Common myeloid progenitor, CD34-positive (primary cell): ENCODE measurements at places on chromosomes 3 and 15.

DNA sequence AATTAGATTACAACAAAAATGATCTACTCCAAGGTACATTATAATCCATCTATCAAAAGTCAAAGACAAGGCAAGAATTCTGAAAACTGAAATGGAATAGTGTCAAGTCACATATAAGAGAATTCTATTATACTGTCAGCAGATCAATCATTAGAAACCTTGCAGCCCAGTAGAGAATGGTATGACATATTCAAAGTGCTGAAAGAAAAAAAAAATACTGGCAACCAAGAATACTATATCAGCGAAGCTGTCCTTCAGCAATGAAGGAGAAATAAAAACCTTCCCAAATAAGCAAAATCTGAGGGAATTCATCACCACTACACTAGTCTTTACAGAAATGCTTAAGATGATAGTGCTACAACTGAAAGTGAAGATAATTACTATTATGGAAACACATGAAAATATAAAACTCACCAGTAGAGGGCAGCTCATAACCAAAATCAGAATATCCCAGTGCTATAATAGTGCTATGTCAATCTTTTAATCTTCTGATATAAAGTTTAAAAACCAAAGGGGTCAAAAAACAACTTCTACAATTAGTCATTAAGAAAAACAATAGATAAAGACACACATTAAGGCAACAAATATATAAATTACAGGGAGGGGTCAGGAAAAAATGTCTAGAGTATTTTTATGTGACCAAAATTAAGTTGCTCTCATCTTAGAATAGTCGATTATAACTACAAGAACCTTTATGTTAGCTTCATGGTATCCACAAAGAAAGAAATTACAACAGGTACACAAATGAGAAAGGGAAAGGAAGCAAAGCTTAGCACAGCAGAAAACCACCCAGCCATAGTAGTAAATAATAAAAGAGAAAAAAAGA, 190.7 kb upstream of the CNTN6 start:
- DNase-seq: peak; percentile 17

GRCh38 chr15:87715252-87715651, 541.3 kb downstream of the NTRK3 start:
- no peak for DNase-seq

- DNase-seq: no peak
Observed at GRCh38 chr15:80699981-80700380, 4.9 kb downstream of the ABHD17C start.

- DNase-seq: no peak
Observed at GRCh38 chr3:105085506-105085905, 281.2 kb upstream of the ALCAM start.

DNA sequence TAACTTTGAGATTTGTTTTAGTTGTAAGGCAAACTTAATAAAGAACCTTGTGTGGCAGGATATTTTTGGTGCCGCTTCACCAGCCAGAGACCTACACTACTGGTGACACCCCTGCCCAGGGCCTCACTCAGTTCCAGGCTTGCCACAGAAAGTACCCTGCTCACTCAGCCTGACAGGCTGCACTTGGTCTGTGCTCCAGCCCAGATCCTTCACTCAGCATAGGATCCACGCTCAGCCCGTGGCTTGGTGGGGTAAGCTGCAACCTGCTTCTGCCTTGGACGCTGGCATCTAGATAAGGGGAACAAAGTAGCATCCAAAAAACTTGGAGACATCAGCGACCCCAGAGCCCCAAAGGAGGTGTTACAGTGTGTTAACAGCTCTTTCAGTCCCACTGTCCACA, 825.5 kb downstream of the EPHA3 start:
- DNase-seq: no peak

DNA sequence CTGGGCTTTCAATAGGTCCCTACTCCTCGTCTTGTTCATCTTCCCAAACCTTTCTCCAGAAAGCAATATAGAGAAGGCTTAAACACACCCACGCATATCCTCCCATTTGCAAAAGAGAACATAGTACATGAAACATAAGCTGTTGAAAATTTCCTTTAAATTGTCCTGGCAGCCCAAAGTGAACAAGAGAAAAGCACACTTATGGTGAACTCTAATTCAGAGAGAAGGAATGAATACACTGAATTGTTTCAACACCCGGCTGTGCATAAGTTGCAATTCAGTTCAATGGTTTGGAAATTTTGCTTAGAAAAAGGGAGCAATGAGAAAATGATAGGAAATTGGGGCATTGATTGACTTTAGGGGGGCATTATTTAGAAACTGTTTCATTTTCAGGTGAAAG, 202.6 kb downstream of the TIGIT start:
- no peak for DNase-seq

DNA sequence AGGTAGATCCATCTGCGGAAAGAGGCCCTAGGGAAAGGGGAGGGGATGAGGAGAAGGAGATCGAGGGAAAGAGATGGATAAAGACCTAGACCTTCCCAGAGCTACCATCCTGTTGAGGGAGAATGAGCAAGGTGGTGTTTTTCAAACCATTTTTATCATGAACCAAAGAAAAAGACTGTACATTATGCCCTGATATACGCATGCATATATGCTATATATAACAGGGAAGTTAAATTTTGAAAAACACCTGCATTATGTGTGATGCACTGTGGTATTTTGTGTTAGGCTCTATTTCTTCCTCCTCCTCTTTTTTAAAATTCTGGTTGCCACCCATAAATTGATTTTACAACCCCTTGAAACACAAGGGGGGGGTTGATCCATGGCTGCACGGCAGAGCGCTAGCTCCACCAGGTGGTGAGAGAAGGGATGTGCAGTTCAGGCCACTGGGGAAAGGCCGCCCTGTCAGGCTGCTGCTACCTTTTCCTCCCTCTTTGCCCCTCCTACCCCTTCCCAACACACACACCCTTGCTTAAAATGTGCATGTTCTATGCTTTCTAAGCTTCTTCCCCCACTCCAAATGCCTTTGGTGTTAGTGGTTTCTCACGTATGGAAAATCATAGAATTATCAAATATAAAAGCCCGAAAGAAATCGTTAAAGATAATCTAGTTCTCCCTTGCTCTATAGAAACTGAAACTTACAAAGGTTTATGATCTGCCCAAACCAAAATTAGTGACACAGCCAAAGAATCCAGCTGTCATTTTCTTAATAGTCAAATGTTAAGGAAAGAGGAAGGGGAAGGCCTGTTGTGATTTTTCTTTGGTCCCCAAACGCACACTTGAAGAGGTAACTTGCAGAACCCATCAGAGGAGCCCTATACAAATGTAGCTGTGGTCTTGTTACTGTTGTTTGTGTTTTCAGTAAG, 262.0 kb upstream of the UMPS start:
- peak; percentile 40 for DNase-seq

DNA sequence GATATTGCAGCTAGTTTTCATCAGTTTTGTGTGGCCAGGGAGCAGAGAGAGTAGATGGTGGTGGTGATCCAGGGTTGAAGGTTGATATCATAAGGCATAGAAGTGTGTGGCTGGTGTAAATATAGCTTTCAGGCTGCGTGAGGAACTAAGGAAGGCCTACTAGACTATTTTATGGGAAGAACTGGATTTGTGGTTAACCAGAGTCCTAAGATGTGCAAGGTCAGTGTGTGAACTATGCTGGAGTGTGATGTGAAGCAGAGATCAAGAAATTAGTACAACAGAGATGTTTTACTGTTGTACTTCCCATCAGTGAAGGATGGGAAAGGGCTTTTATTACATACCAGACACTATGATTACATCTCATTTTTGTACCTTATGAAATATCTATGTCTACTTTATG, 41.5 kb downstream of the MAPK6 start:
- no peak for DNase-seq

GRCh38 chr3:53357458-53357857, 10.1 kb upstream of the DCP1A start:
- no peak for DNase-seq

GRCh38 chr3:130759692-130760338, 13.2 kb upstream of the PIK3R4 start:
- peak; percentile 86 for DNase-seq

GRCh38 chr3:18223571-18223970, 201.6 kb downstream of the SATB1 start:
- DNase-seq: peak; percentile 48

DNA sequence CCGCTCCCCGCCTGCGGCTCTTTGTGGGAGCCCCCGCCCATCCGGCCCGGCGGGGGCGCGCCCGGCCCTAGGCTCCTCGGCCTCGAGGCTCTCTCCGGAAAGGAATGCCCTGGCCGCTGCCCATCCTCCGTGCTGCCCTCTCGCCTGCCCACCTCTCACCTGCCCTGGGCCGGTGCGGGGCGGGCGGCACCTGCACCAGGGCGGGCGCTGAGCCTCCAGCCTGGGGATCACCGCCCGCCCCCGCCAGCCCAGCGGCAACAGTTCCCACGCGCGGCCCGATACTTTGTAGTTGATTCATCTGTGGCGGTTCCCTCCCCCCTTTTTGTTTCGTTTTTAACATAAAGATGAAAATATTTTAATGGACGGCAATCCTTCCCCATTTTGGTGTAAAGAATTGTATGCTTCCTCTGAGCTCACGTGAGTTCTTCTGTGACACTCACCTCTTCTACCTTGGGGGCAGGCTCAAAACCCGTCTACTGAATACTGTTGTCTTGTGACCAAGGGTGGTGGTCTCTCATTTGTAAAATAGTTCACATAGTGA, 1.9 kb downstream of the KLF13 start:
- peak; percentile 61 for DNase-seq

DNA sequence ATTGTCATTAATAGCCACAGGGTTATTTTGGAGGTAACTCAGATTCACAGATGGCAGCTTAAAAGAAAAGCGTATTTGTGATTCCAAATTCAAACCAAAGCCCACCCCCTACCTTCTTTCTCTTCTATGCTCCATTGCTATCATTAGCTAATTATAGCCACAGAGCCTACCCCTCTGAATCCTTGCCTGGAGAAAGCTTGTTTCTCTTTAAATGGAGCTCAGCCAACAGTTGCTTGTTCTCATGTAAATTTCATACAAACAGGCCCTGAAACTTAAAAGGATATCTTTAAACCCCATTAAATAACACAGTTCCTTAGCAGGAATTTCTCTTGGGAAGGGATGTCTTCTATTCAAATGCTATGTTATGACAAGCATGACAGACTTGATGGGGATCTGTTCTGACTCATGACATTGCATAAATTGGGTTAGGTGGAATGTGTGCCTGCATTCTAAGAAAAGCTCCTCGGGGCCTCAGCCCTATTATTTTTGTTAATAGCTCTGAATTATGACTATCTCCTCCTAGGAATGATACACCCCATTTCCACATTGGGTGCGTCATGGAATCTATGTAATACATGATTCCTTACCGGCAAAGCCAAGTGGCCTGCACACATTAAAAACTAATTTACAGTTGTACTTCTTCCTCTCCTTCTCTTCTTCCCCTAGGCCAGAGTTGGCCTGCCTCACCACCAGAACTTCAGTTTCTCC, 265.8 kb downstream of the TAFA4 start:
- DNase-seq: no peak

DNA sequence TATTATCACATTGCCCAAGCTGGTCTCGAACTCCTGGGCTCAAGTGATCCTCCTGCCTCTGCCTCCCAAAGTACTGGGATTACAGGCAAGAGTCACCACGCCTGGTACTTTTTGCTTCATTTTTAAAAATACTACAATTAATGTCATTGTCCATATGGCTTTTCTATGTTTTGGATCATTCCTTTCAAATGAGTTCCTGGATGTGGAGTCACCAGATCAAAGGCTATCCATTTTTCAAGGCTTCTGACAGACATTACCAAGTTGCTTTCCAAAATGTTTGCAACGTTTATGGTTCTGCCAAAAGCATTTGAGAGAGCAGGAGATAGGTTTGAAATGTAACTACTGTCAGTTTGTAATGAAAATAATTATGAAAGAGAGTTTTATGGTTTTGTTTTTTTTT, 34.2 kb upstream of the BCL2L10 start:
- no peak for DNase-seq

DNA sequence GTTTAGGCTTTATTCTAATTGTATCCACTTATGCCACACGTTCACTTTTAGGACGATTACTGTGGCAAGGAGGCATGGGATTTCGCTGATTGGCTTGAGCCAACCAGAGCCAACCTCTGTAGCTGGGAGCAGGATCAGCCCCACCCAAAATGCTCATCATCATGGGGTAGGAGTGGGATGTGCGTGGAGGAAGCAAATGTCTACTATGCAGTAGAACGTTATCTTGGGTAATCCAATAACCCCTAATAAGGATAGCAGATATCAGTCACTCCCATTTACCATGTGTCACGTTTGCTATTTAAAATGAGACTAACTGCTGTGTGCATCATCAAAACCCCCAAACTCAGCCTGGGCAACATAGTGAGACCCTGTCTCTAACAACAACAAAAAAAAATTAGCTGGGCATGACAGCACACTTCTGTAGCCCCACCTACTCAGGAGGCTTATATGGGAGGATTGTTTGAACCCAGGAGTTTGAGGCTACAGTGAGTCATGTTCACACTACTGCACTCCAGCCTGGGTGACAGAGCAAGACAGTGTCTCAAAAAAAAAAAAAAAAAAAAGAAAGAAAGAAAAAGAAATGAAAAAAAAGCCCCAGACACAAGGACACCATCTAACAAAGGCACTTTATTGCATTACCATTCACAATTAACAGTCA, 17.8 kb upstream of the ITGB5 start:
- DNase-seq: peak; percentile 15

GRCh38 chr3:105730801-105731354, 137.9 kb downstream of the CBLB start:
- DNase-seq: peak; percentile 57

- DNase-seq: no peak
Observed at GRCh38 chr15:69648775-69649735, 196.4 kb downstream of the RPLP1 start.

DNA sequence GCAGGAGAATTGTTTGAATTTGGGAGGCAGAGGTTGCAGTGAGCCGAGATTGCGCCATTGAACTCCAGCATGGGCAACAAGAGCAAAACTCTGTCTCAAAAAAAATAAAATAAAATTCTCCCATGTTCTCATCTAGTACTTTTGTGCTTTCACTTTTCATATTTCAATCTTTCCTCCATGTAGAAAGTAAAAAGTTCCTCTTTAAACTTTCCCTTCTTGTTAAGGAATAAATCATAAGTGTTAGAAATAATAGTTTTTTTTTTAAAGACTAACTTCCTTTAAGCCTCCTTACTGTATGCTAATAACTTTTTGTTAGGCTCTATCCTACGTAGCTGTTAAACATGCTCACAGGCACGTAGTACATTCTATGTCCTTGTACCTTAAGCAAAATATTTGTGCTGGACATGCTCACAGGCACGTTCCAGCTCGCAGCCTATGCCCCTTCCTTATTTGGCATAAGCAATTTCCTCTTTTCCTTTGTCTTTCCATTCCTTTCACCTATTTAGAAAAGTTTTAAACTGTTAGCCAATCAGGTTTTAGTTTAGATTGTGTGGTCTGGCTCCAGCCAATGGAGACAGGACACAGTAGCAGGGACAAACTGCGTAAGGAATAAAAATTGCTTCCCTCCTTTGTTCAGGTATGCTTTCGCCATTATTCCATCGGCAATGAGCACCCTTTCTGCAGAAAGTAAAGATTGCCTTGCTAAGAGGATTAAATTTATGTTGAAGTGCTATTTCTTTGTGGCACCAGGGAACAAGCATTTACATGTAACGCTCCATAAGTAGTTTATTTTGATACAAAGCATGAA, 38.9 kb upstream of the PIK3CB start:
- DNase-seq: no peak

GRCh38 chr3:193446965-193447602, 68.5 kb upstream of the ATP13A5 start:
- peak; percentile 54 for DNase-seq
